MV-4-11 (cell line): ENCODE measurements at places on chromosomes 7 and 10.
A peak's percentile ranks its signal among the peaks of the same experiment; 100 is the strongest.

DNA sequence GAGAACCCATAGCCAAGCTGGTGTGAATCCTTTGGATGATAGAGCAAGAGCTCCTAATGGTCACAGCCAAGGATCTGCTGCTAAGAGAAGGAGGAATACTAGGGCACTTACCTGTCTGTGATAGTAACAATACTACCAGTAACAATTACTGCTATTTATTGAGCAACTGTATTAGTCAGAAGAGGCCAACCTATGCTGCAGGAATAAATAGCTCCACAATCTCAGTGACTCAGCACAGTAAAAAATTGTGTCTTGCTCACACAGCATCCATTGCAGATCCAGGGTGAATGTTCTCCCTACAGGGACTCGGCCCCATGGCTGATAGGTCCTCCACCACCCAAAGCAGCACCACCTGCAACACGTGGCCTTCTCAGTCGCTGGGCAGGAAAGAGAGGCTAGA lies 257.6 kb upstream of the ZMIZ1 start:
- no peak for DNase-seq

DNA sequence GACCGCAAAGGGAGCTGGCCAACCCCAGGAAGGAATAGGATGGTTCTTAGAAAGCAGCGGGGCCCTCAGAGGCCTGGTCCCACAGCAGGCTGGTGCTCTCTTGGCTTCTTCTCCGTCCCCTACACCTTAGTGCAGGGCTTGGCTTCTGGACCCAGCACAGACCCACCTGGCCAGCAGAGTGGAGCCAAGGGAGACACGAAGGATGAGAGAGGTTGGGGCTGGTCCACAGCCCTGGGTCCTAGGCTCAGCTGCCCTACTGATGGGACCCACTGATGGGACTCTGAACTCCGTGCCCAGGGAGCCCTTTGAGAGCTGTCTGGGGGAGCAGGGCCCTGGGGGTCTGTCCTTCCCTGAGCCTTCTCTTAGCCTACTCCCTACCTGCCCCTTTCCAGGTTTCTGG lies 6.2 kb upstream of the TLX1 start:
- DNase-seq: no peak

DNA sequence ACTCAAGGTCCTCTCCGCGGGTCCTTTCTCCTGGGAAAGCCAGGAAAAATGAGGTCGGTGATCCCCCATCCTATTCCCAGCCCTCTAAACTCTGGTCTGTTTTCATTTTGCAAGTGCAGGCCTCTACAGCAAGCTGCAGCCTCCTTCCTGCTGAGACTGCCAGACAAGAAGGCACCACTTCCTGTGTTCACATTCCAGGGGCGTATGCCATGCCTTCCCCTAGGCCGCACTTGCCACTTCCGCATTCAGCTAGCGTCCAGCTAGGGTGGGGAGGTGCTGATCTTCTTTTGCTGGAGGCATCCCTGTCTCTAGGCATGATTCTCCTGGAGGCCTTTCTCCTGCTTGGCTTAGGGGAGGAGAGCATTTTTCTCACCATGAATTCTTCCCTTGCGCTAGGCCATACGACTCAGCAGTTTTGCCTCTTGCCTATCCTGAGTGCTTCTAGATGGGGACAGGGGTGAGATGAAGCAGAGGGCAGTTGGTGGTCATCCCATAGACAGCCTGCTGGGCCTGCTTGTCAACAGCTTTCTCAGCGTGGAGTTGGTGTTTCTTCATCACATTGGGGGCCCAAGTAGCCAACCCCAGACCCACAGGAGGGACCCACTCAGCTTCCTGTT lies 328.9 kb downstream of the RPS24 start:
- DNase-seq: peak; percentile 85

DNA sequence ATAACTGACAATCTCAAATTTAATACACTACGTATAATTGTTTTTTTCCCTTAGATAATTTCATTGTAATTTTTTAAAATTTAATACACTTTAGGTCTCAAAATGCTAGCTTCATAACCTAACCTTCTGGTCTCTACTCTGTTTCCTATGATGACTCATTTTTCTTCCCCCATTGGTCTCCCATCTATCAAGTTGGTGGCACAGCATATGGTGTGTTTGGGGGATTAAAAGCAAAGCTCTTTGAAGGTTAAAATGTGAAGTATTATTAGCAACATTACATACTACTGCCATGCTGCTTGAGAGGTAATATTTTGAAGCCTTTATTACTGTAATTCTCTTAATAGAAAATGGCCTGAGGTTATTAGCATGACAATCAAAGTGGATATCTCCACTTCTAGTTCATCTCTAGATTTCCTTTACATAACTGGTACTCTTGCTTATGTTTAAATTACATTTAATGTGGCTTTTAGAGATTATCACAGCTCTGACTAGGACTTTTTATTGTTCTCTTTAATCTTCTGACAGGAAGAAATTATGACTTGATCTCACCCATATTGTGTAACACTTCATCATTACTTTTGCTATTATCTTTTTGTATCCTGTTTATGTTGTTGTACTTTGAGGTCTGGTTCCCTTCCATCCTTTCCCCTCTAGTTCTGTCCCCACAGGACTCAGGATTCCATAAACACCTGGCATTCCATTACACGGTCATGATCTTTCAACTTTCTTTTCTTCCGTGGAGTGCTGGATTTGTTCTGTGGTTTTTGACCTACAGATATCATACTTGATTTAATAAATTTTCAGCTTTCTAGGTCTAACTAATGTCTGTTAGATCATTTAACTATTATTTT lies 185.1 kb downstream of the SEMA3D start:
- peak; percentile 33 for DNase-seq

DNA sequence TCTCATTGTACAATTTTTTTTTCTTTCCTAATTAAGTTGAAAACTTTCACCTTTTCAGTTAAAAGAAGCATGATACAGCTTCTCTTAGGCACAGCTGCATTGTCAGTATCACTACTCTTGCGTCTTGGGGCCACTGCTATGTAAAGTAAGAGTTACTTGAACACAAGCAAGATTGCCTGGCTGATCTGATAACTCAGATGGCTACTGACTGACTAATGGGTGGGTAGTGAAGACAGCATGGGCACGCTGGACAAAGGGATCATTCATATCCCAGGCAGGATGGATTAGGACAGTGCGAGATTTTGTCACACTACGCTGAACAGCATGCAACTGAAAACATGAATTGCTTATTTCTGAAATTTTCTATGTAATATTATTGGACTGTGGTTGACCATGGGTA lies 11.6 kb upstream of the ADAMTS14 start:
- DNase-seq: no peak

GRCh38 chr10:70323138-70323696 lies 39.4 kb upstream of the NPFFR1 start:
- DNase-seq: no peak

GRCh38 chr7:105831824-105832535 lies 44.4 kb downstream of the ATXN7L1 start:
- DNase-seq: no peak

DNA sequence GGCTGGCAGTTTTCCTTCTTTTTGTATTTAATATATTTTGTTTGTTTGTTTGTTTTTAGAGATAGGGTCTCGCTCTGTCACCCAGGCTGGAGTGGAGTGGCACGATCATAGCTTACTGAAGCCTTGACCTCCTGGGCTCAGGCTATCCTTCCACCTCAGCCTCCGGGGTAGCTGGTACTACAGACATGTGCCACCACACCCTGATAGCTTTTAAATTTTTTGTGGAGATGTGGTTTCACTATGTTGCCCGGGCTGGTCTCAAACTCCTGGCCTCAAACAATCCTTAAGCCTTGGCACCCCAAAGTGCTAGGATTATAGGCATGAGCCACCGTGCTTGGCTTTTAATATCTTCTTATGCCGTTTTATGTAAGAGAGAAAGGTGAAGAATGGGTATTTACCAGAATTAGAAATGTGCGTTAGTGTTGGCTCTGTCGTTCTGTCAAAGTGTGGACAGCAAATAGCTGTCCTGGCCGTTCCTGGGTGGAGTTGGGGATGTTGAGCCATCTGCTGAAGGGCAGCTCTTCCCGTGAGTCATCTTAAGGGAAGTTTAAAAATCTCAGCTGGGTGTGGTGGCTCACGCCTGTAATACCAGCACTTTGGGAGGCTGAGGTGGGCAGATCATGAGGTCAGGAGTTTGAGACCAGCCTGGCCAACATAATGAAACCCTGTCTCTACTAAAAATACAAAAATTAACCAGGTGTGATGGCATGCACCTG lies 14.8 kb downstream of the OGDH start:
- DNase-seq: peak; percentile 1

GRCh38 chr10:74910241-74910975 lies 84.0 kb downstream of the KAT6B start:
- DNase-seq: no peak

DNA sequence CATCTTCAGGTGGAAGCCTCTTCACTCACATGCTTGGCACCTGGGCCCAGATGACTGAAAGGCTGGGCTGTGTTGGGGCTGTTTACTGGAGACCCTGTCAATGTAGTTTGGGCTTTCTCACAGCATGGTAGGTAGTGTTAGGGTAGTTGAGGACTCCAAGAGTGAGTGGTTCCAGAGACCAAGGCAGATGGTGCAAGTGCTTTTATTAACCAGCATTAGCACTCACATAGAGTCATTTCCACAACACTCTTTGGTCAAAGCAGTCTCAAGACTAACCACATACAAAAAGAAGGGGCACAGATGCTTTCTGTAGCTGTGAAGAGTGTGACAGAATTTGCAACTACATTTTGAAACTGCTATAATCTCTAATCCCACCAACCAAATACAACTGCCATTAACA lies 135.0 kb downstream of the RTKN2 start:
- DNase-seq: no peak

DNA sequence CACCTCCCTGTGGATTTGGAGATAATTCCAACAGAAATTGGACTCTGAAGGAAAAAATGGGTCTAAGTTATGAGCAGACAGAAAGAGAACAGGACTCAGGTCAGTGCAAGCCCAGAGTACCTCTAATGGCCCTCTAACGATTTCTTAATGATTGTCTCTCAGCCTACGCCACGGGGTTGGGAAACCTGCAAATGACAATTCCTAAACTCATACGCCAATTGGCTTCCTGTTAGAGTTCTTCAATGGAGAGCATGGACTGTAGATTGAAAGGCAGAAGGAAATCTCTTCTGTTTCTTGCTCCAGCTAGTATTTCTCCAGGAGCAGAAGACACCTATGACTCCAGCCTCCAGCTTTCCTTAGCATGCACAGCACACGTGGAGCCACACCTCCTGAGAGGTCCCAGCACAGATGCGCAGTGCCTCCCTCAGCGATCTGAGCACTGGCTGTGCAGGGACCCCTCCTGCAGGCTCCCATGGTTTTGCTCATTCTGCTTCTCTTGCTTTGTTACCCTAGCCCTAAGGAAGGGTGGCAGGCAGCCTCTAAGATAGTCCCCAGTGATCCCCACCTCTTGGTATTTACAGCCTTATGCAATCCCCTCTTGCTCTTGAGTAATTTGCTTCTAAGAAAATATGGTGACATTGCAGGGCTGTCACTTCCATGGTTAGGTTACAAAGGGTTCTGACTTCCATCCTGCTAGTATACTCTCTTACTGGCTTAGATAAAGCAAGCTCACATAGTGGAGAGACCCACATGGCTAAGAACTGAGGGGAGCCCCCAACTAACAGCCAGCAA lies 30.1 kb downstream of the DENND11 start:
- peak; percentile 92 for DNase-seq

DNA sequence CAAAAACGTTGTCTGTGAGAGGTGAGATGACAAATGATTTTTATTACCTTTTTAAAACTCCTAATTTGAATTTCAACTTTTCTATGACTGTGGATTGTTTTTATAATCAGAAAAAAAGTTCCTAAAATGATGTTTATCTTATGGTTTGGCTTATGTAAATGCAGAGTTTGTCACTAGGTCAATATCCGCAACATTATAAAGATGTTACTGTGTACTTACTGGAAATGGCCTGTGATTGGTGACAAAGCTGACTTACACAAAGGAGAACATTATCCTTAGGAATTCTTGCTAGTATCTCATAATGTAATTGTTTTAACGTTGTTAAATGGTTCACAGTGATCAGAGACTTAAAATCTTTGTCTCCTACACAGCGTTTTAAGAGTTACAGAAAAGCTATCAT lies 79.0 kb downstream of the SDK1 start:
- DNase-seq: no peak

GRCh38 chr10:46264737-46265368 lies 21.9 kb upstream of the ANTXRL start:
- no peak for DNase-seq

- DNase-seq: no peak
Measured at GRCh38 chr7:143979998-143980397, 20.1 kb upstream of the OR6B1 start.

DNA sequence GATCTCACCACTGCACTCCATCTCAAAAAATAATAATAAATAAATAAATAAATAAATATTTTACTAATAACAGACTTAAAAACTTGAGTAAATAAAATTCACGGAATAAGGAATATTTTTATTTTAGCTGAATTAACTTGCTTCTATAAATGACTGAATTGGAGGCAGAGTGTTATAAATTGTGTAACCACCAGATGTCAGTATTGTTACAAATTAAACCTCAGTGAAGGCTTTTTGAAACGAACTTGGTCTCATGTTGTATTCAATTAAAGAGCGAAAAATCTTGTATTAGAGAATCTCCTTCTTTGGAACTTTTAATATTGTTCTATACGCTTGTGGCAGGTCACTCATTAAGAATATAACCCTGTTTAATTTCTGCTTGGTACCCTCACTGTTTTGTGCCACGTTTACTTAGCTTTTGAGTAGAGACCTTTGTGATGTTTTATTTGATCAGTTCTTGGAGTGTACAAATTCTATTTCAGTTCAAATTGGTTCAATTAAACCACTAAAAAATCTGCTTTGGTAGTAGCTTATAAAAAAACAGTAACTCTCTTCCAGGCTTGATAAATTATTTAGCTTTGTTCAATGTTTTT lies 45.6 kb upstream of the SCIN start:
- DNase-seq: peak; percentile 30

- no peak for DNase-seq
Measured at GRCh38 chr7:17502213-17503060, 204.0 kb downstream of the AHR start.

DNA sequence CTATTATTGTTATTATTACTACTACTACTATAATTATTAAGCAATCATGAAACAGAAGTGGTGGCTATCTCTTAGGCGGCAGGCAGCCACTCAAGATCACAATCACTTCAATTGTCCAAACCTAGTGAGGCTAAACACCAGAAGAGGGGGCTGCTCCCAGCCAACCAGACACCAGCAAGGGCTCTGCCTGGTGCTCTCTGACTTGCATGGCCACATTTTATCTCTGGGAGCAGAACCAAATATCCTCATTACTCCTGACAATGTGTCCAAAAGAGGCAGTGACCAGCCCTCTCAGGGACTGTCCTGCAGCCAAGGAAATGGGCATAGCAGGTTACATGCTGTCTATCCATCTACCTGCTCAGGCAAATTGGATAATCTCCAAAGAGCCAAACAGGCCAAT lies 187.4 kb upstream of the PDE1C start:
- no peak for DNase-seq

DNA sequence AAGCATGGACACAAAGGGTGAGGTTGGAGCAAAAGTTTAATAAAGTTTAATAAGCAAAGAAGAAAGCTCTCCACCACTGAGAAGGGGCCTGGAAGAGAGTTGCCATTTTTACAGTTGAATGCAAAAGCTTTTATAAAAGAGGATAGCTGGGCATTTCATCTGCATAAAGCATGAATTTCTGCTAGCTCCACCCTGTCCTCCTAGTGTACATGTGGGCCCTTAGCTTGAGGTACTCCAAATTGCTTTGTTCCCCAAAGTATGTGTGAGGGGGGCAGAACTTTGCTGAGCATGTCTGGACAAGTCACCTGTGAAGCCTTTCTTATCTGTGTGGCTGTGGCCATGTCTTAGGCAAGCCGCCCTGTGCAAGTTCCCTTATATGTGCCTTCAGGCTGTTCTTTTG lies 22.6 kb upstream of the CROT start:
- no peak for DNase-seq

- peak; percentile 45 for DNase-seq
Measured at GRCh38 chr7:1535701-1536454, 5.4 kb downstream of the MAFK start.

- DNase-seq: no peak
Measured at GRCh38 chr7:101630591-101630990, 1.5 kb upstream of the MYL10 start.
